ENCODE measurements at places on chromosomes 16 and 17.

- no peak for DNase-seq
These were observed 4.4 kb upstream of the HOXB13 start for GRCh38 chr17:48732688-48733629.

DNA sequence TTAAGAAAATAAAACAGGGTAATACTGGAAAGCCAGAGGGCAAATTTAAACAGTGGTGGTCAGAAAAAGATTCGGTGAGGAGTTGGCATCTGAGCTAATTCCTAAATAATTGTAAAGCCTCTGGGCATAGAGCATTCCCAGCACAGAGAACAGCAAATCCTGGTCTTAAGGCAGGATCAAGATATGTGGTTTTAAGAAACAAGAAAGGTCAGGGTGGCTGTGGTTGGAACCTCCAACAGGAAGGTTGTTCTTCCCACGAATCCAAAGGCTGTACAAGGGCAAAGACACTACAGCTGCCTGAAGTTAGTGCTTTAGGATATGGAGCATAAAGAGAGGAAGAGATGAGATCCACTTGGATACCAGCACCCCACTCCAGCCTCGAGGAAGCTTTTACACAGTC, 114.6 kb downstream of the ZNF18 start:
- no peak for DNase-seq

GRCh38 chr17:55709984-55710383, 12.7 kb downstream of the TMEM100 start:
- no peak for DNase-seq

DNA sequence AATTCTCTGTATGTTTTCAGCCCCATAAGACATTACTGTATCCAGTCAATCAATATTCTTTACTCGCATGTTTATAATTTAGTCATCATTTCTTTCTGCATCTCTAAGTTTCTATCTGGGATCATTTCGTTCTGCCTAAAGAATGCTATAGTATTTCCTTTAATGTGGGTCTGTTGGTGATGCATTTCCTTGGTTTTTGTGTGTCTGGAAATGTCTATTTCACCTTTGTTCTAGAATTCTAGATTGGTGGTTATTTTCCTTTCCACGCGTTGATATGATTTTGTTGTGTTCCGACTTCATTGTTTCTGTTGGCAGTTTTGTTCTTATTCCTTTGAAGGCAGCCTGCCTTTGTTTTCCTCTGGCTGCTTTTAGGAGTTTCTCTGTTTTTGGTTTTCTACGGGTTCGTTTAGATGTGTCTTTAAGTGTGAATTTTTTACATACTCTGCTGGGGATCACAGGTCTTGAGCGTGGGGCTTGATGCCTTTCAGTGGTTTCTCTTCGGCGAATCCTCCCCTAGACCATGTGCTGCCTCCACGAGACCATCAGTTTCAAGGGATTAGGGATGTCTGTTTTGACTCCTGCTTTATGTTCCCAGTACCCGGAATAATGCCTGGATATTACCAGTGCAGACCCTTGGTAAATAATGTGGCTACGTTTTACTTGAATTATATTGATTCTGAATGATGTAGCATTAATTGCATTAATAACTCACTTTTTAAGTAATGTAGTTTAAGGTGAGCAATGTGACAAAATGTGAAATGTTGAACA, 23.5 kb downstream of the POLR3E start:
- DNase-seq = no peak

GRCh38 chr17:35540589-35541404, 3.3 kb upstream of the SLFN12L start:
- DNase-seq = no peak

DNA sequence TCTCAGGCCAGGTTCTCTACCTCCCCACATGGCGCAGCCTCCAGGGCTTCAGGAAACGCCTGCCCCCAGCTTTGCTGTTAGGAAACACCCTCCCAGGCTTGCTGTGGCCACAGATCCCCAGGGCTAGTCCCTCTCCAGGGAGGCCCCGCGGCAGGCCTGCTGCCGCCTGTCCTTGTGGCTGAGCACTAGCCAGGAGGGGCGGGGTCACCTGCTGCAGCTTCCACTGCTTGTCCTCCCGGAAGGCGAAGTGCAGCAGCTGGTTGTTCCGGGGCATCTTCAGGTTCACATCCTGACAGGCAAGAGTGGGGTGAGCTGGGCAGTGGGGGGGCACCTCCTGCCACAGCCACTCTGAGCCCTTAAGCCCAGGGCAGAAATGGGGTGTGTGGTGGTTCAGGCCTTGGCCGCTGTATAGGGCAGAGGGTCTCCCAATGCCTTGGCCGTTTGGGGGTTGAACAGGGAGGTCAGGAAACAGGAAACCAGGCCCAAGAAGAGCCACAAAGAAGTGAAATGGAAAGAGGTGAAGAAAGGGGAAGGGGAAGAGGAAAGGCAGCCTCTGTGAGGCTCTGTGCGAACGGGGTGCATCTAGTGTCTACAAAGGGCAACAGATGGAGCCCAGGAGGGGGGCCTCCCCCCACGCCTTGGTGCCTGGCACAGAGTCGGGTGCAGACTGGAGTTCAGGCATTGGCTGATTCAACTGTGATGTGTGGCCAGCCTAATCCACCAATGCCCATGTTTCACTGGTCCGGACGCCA, 2.0 kb downstream of the ROGDI start:
- DNase-seq = no peak

DNA sequence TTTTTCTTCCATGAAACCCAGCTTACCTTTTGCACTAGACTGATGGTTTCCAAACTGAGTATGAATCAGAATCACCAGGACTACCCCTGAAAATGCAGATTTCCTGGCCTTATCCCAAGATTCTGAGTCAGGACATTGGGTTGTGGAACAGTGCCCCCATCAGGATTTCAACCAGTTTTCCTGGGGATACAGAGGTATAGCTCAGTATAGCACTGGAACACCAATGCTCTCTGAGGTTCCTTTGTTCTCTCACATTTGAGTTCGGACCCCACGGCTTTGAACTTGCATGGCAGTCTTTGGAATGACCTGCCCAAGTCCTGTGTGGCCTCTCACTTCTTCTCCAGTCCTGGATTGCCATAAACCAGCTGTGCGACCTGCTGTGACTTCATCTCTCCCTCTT, 12.8 kb upstream of the CCL8 start:
- no peak for DNase-seq

- DNase-seq = no peak
These were observed 6.8 kb downstream of the RAB40B start for GRCh38 chr17:82691714-82692113.

GRCh38 chr17:81870131-81870980, 781 bp downstream of the ARHGDIA start:
- peak; percentile 16 for DNase-seq

- DNase-seq = no peak
These were observed 15.4 kb downstream of the ARL2BP start for GRCh38 chr16:57260294-57260929.

- no peak for DNase-seq
These were observed 14.9 kb upstream of the DHRS11 start for GRCh38 chr17:36576793-36577192.

- DNase-seq = no peak
These were observed 12.9 kb upstream of the WFIKKN1 start for GRCh38 chr16:617855-618254.

DNA sequence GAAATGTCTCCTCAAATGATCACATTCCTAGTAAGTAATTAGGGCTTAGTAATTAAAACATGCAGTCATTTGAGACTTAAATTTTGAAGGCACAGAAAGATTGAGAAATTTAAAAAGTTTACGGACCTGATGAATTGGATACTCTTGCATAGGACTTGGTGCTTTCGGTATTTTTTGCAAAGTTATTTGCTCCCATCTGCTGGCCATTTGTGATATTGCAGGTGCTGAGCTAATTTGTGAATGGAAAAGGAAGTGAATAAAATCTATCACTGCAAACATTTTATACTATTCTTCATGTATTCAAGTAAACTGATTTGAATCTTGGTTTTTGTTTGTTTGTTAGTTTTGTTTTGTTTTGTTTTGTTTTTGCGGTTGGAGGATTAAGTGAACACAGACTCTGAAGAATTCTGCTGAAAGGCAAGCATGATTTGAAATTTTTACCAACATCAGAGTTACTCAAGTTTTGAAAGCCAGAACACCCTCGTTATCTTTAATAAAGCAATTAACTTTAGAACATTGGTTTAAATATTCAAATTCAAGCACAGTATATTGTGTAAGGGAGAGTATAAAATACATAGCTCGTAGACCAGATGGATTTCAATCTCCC, 689.5 kb upstream of the RBFOX1 start:
- peak; percentile 9 for DNase-seq

DNA sequence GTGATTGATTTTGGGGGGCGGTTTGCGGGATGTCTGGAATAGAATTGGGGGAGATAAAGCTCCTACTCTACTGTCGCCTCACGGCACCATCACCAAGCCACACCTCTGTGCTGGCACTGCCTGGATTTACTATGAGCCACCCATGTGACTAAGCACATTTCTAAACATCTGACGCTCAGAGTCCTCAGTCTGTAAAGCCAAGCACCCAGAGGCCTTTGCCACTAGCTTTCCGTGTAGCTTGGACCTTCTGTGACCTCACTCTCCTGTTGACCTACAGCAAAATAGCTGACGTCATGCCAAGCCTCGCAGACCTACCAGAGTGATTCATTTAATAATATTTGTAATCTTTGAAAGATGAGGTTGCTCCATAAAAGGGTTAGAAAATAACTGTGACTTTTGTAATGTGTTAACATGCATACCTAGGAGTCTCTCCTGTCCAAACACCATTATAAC, 38.5 kb upstream of the MYOCD start:
- no peak for DNase-seq

DNA sequence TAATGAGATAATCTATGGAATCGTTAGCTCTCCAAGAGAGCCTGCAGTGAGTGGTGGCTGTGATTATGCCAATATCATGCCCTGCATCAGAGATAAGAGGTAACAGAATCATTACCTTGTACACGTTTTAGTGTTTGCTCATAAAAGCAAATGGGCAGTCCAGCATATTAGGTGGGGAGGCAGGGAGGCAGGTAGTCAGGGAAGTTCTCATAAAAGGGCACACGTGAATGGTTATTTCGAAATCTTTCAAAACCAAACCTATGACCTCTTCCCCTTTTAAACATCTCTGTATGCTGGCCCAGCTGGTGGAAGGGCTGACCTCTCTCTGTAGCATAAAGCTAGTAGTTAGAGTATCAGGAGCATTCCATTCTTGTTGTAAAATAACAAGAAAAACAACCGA, 51.7 kb downstream of the VAT1L start:
- no peak for DNase-seq

DNA sequence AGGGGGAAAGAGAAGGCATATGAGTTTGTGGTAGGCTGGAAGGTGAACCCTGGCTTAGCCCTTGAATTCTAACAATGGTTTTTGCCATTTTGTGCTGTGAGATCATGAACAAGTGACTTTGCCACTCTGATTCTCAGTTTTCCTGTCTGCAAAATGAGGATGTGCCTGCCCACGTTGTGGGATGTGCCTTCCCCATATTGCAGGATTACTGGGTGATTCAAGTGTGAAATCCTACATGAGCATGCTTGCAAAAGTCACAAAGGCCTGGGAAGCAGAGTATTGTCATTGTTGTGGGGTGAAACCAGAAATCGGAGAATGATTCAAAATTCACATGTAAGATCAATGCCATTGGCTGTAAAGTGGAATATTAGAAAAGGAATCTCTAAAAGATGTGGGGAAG, 28.6 kb upstream of the TVP23A start:
- DNase-seq = no peak

GRCh38 chr16:85259832-85260167, 147.5 kb upstream of the CIBAR2 start:
- DNase-seq = no peak

DNA sequence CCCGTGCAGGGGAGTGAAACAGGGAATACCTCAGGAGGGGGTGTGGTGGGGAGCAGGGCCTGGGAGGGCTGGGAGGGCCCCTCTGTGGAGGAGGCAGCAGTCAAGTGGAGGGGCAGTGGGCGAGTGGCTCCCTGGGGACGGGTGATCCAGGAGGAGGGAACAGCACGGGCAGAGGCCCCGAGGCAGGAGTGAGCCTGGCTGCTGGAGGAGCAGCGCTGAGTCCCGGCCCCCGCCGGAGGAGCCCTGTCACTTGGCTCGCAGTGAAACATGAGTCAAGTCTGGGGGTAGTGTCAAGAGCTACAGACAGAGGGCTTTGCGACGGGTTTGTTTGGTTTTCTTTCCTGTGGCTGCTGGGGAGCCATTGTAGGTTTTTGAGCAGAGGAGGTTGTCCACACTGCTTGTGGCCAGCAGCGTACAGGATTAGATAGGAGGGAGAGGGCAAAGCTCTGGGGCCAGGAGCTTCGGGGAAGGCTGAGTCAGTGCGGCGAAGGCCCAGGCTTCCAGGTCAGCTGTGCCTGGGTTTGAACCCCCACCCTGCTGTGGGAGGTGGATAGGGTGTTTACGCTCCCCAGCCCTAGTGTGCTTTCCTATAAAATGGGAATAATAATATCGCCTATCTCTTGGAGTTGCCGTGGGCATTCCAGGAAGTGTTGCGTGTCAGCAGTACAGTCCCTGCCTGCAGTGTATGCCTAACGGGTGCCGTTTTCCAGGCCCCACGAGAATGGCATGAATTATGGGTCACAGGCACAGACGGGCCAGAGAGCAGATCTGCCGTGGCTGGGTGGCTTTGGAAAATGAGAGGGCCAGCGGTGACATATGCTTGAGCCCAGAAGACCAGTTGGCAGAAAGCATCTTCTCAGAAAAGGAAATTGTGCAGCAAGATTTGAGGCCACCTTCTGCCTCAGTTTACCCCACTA, 115.9 kb upstream of the CIBAR2 start:
- DNase-seq = no peak

DNA sequence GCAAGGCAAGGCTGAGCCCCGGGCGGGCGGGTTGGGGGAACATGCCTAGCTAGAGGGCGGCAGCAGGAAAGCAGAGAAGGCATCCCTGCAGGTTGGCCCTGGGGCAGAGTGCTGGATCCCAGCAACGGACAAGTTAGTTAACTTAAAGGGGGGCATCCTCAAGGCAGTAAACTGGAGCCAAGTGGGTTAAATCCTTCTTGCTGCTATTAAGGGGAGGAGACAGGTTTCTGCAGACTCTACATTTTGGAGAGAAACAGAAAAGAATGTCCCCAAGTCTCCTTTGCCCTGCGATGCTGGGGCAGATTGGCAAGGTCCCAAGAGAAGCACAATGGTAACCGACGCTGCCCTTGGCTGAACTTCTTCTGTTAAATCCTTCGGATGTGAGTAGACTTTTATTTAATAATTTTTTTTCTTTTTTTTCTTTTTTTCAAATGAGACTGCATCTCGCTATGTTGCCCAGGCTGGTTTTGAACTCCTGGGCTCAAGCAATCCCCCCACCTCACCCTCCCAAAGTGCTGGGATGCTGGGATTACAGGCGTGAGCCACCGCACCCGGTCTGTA, 14.0 kb downstream of the ATP5PD start:
- no peak for DNase-seq

DNA sequence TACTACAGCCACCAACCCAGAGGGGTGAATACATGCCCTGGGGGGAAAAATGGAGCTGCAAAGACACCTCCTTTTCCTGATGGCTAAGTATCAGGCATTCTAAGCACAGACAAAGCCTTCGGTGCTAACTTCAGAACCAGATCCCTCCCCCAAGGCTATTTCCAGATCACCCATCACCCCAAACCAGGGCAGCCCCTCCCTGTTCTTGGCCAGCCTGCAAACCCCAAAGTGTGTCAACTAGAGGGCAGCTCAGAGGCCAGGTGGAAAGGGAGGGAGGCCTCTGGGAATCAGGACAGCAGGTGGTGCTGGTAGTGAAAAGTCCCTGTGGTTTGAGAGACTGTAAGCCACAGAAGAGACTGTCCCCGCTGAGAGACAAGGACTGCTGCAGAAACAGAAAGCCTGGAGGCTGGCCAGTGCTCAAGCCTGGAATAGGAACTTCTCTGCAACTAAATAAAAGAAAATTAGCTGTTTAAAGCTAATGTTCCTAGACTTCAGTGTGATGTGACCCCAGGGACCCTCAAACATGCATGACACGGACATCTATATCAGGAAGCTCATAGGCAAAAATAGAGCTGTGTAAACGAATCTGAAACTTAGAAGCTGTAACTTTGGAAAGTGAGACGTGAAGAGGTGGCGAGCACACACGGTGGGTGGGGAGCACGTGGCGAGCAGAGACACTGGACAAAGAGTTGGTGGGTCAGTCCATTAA, 9.1 kb downstream of the TUBG1 start:
- no peak for DNase-seq

Data from activated CD4-positive, alpha-beta T cell treated with anti-CD3 and anti-CD28 coated beads for 1 hour (primary cell).